ENCODE measurements at places on chromosomes 12 and 14. TPM values are rescaled to one million over a fixed set of nuclear protein-coding genes. Genes with fewer than 3 reads are reported as not detected.

- peaks cover 5% of the 10 kb centered on the region for H3K27me3 ChIP-seq
- peaks cover 37% of the 10 kb centered on the region for H3K4me1 ChIP-seq
- H3K4me3 ChIP-seq: no peak overlapping the region
Observed at GRCh38 chr14:74578479-74578878, 33.6 kb downstream of the LTBP2 start.

- H3K4me1 ChIP-seq: no peaks in the 10 kb centered on the region
- DNase-seq: no peak
- no peaks in the 10 kb centered on the region for H3K27me3 ChIP-seq
- no peaks in the 10 kb centered on the region for H3K36me3 ChIP-seq
- no peak overlapping the region for H3K27ac ChIP-seq
Observed at GRCh38 chr14:32352631-32353030, 23.5 kb downstream of the AKAP6 start.

GRCh38 chr14:72366619-72367018 is 434.4 kb downstream of the RGS6 start:
- no peak for DNase-seq
- H3K27ac ChIP-seq: no peak overlapping the region
- H3K36me3 ChIP-seq: no peaks in the 10 kb centered on the region
- H3K4me1 ChIP-seq: no peaks in the 10 kb centered on the region
- no peak overlapping the region for H3K4me3 ChIP-seq
- peaks cover 6% of the 10 kb centered on the region for H3K27me3 ChIP-seq

DNA sequence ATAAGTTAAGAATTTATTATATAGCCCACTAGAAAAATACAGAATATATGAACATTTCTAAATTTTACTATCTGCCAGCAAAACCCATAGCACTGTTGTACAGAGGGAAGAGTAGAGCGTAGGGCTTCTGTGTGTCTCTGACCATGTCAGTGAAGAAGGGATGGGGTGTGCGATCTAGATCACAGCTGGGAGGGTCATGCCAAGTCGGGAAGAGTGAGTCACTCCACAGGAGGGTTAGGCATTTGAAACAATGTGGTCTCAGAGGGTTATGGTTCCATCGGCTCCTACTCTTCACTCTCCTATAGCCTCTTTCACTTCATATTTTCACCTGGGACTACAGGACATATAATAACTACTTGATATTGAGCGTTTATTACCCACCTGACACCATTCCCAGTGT is 185.1 kb upstream of the DDHD1 start:
- no peaks in the 10 kb centered on the region for H3K27me3 ChIP-seq
- DNase-seq: no peak
- H3K36me3 ChIP-seq: no peaks in the 10 kb centered on the region
- no peaks in the 10 kb centered on the region for H3K4me1 ChIP-seq
- no peak overlapping the region for H3K4me3 ChIP-seq

DNA sequence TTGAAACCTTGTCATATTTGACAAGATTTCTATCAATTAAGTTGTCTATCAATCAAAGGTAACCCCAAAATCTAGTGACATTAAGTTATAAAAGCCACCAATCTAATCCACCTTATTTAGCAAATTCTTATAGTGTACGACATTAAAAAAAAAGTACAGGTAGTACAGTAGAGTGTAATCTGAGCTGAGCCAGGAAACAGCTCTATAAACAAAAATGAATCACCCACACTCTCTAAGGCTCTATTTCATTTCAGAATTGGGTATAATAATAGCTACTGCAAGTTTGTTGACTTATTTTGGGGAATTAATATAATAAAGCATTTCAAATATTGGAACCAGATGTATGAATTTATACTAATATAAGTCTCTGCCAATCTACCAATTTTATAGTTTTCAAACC is 342.4 kb upstream of the FLRT2 start:
- no peak for DNase-seq
- no peaks in the 10 kb centered on the region for H3K4me1 ChIP-seq
- H3K36me3 ChIP-seq: no peaks in the 10 kb centered on the region
- H3K27me3 ChIP-seq: no peaks in the 10 kb centered on the region
- no peak overlapping the region for H3K4me3 ChIP-seq

DNA sequence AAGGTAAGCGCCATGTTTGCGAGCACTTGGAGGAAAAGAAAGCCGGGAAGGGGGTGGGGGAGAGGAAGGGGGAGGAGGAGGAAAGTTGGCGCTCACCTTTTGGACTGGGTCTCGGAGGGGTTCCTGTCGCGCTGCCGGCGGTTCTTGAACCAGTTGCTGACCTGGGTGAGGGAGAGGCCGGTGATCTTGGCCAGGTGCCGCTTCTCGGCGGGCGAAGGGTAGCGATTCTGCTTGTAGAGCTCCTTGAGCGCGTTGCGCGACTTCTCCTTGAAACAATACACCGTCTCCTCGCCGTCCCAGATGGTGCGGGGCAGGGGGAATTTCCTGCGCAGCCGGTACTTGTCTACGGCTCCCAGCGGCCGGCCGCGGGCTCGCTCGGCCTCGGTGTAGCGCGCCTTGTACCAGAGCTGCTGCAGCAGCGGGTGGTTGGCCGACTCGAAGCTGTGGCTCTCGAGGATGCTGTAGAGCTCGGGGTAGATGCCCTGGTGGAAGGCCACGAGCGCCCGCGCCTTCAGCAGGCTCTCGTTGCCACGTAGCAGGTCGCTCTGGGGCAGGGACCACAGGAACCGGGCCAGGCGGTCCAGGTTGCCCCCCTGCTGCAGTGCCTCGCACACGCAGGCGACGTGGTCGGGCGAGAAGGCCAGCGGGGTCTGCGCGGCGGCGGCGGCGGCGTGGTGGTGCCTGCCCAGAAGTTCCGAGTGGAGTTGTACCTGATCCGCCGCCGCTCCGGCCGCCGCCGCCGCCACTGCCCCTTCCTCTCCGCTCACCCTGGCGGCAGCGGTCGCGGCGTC is 840 bp downstream of the SIX4 start:
- DNase-seq: peak; percentile 50
- no peaks in the 10 kb centered on the region for H3K36me3 ChIP-seq
- peaks cover 71% of the 10 kb centered on the region for H3K27me3 ChIP-seq

DNA sequence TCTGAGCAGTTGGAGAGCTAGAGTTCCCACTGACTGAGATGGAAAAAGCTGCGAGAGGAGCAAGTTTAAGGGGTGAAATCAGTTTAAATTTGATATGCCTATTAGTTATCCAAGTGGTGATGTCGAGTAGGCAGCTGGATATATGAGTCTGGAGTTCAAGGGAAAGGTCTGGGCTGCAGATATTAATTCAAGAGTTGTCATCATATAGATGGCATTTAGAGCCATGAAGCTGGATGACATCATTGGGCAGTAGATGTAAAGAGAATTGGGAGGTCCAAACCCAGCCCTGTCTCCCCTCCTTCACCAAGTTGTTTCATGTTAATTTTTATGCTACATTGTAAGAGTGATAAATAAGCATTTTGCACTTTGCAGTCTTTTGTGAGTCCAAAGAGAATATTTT is 898.1 kb downstream of the GALC start:
- DNase-seq: no peak
- H3K4me1 ChIP-seq: no peaks in the 10 kb centered on the region
- no peak overlapping the region for H3K27ac ChIP-seq
- H3K27me3 ChIP-seq: no peaks in the 10 kb centered on the region
- no peak overlapping the region for H3K4me3 ChIP-seq

- H3K27me3 ChIP-seq: no peaks in the 10 kb centered on the region
- H3K4me3 ChIP-seq: no peak overlapping the region
- DNase-seq: no peak
- peaks cover 19% of the 10 kb centered on the region for H3K4me1 ChIP-seq
Observed at GRCh38 chr14:74890262-74890661, 8.5 kb downstream of the DLST start.

DNA sequence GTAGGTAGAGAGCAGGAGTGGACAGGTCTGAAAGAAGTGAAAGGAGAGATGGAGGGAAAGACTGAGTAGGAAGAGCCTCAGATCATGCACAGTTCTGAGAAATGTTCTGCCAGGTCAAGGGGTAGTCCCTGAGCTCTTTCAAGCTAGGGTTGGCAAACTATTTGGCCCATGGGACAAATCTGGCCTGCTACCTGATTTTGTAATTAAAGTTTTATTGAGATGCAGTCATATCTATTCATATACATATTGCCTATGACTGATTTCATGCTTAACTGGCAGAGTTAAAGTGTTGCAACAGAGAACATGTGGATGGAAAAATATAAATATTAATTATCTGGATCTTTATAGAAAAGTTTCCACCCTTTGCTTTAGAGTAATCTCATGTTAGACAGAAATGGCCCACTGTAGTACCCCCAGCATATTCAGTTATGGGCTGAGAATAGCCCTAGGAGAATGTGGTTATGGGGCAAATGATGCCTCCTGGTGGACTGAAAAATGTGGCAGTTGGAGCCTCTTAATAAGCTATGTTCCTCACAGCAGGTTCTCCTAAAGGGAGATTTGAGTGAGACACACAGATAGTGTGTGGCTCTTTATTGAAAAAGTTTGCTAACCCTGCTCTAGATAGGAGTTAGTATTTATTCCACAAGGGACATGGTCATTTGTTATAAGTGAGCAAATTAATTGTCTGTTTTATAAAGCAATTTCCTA is 476.9 kb downstream of the LRIG3 start:
- H3K27ac ChIP-seq: no peak overlapping the region
- DNase-seq: peak; percentile 22
- no peaks in the 10 kb centered on the region for H3K36me3 ChIP-seq
- H3K4me3 ChIP-seq: no peak overlapping the region
- H3K4me1 ChIP-seq: no peaks in the 10 kb centered on the region
- no peaks in the 10 kb centered on the region for H3K27me3 ChIP-seq

GRCh38 chr12:1614360-1614759 is 14.7 kb upstream of the WNT5B start:
- no peak overlapping the region for H3K27ac ChIP-seq
- no peak overlapping the region for H3K4me3 ChIP-seq
- no peak for DNase-seq
- no peaks in the 10 kb centered on the region for H3K27me3 ChIP-seq
- H3K4me1 ChIP-seq: peaks cover 11% of the 10 kb centered on the region

- H3K27ac ChIP-seq: no peak overlapping the region
- no peak overlapping the region for H3K4me3 ChIP-seq
- no peaks in the 10 kb centered on the region for H3K4me1 ChIP-seq
- no peaks in the 10 kb centered on the region for H3K36me3 ChIP-seq
- no peak for DNase-seq
Observed at GRCh38 chr12:99205111-99205510, 442.4 kb upstream of the GARIN6 start.

DNA sequence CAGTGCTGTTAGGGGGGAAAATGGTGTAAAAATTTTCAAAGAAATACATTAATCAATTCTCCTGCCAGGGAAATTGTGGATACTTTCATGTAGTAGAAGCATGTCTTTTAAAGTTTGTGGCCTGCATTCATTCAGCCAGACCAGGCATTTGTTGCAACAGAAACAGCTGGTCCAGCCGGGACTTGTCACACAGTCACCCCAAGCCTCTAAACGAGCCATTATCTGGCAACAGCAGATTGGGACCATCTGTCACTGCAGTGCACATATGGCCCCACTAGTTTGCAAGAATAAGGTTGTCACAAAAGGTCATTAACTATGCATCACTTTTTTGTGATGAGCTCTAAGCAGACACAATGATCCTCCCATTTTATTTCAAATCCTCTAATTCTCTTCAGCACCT is 193.9 kb downstream of the PHLDA1 start:
- H3K27ac ChIP-seq: no peak overlapping the region
- DNase-seq: no peak
- H3K36me3 ChIP-seq: no peaks in the 10 kb centered on the region
- H3K4me1 ChIP-seq: peaks cover 4% of the 10 kb centered on the region

- H3K4me1 ChIP-seq: peaks cover 2% of the 10 kb centered on the region
- no peak overlapping the region for H3K4me3 ChIP-seq
- peaks cover 6% of the 10 kb centered on the region for H3K27me3 ChIP-seq
- no peak overlapping the region for H3K27ac ChIP-seq
- DNase-seq: no peak
- H3K36me3 ChIP-seq: no peaks in the 10 kb centered on the region
Observed at GRCh38 chr14:59182641-59183040, 5.8 kb upstream of the DAAM1 start.

DNA sequence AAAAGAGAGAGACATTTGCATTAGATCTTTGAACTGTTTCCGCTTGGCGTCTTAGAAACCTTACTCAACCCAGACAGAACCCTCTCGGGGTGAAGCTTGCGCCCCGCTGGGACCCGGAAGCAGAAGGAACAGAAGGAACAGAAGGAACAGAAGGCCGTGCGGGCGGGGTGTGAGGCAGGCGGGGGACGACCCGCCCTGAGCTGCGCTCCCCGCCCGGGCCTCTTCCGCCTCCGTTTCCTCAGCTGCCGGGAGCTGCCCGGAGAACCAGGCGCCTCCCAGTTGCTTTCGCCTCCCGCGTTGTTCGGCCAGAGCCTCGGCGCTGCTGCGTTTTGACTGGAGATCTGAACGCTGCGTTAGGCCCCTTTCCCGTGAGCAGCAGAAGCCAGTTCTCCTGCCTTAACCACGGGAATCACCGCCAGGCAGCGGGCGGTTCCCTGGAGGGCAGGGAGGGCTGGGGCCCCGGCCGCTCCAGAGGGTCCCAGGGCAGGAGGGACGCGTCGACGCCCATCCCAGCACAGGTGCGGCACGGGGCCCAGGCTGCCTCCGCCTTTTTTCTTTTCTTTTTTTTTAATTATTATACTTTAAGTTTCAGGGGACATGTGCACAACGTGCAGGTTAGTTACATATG is 19.3 kb upstream of the MMP17 start:
- no peaks in the 10 kb centered on the region for H3K27me3 ChIP-seq
- H3K27ac ChIP-seq: peak overlapping the region; percentile 67
- peak; percentile 65 for DNase-seq
- H3K4me3 ChIP-seq: peak overlapping the region; percentile 65

DNA sequence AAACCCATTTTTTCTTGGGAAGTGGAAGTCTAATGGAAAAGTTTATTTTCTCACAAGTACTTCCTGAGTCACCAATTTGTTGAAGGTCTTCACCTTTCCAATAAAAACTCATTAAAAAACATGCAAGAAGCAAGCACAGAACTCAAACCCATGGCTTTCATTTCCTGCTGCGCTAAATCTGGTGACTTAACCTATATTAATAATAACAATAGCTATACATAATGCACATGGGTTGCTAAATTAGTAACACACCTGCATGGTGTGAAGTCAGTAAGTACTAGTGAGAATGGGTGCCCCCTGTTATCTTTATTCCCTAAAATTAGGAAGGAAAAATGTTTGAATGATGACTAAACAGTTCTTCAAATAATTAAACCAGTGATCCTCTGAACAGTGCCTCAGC is 52.3 kb downstream of the PPP2R5C start:
- no peaks in the 10 kb centered on the region for H3K27me3 ChIP-seq
- peak; percentile 46 for DNase-seq
- H3K36me3 ChIP-seq: peaks cover 30% of the 10 kb centered on the region
- peak overlapping the region; percentile 70 for H3K4me3 ChIP-seq
- H3K27ac ChIP-seq: peak overlapping the region; percentile 93

GRCh38 chr12:32627976-32628375 is 51.1 kb upstream of the DNM1L start:
- no peak for DNase-seq
- H3K4me3 ChIP-seq: no peak overlapping the region
- H3K36me3 ChIP-seq: no peaks in the 10 kb centered on the region
- H3K27me3 ChIP-seq: peaks cover 2% of the 10 kb centered on the region
- no peak overlapping the region for H3K27ac ChIP-seq

GRCh38 chr14:102798926-102799325 is 21.7 kb downstream of the TRAF3 start:
- H3K4me1 ChIP-seq: peaks cover 65% of the 10 kb centered on the region
- peaks cover 31% of the 10 kb centered on the region for H3K36me3 ChIP-seq
- H3K27me3 ChIP-seq: no peaks in the 10 kb centered on the region

Gene CEBPE
- 0.37 TPM for total RNA-seq

Gene ABCD2
- total RNA-seq: 8.6 TPM

Gene OVCH1
- total RNA-seq: not detected

Gene AKAP5
- 0.57 TPM for total RNA-seq

Gene ARID4A
- total RNA-seq: 20.4 TPM

Gene BBOF1
- total RNA-seq: 1.3 TPM

Gene C12orf42
- total RNA-seq: not detected

Gene PLEK2
- 2.2 TPM for total RNA-seq

Gene SERPINA5
- not detected for total RNA-seq

Gene MMP19
- not detected for total RNA-seq

Gene NKX2-1
- total RNA-seq: not detected

Gene RERG
- total RNA-seq: not detected

Gene DDX55
- total RNA-seq: 44.8 TPM
